ENCODE measurements at places on chromosomes 3 and 15. TPM values are rescaled to one million over a fixed set of nuclear protein-coding genes. Genes with fewer than 3 reads are reported as not detected.

- peaks cover 20% of the 10 kb centered on the region for H3K4me1 ChIP-seq
- no peak for DNase-seq
- H3K4me3 ChIP-seq: no peak overlapping the region
- no peak overlapping the region for H3K27ac ChIP-seq
Measured at GRCh38 chr3:141308588-141309218, 59.6 kb upstream of the ZBTB38 start.

- no peaks in the 10 kb centered on the region for H3K36me3 ChIP-seq
- DNase-seq: peak; percentile 28
- H3K4me3 ChIP-seq: peak overlapping the region; percentile 54
- no peaks in the 10 kb centered on the region for H3K27me3 ChIP-seq
- peak overlapping the region; percentile 78 for H3K27ac ChIP-seq
Measured at GRCh38 chr15:90930861-90931574, 1.3 kb downstream of the HDDC3 start.

GRCh38 chr15:40192942-40193341 is 32.1 kb downstream of the BUB1B start:
- no peaks in the 10 kb centered on the region for H3K27me3 ChIP-seq
- H3K4me1 ChIP-seq: peaks cover 2% of the 10 kb centered on the region
- no peaks in the 10 kb centered on the region for H3K36me3 ChIP-seq
- H3K27ac ChIP-seq: no peak overlapping the region
- no peak overlapping the region for H3K4me3 ChIP-seq
- no peak for DNase-seq

DNA sequence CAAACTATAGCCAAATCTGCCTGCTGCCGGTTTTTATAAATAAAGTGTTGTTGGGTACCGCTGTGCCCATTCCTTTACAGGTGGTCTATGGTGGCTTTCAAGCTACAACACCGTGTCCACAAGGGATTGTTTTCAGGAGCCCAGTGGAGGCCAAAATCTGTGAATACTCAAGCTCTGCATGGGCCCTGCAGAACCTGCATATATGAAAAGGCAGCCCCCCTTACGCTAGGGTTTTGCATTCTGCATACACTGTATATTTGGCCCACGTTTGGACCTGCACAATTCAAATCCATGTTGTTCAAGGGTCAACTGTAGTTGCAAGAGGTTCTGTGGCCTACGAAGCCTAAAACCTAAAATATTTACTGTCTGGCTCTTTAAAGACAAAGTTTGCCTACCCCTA is 122.2 kb upstream of the TLE3 start:
- H3K27ac ChIP-seq: no peak overlapping the region
- H3K4me3 ChIP-seq: no peak overlapping the region
- H3K4me1 ChIP-seq: no peaks in the 10 kb centered on the region
- no peak for DNase-seq

- no peak for DNase-seq
- no peaks in the 10 kb centered on the region for H3K4me1 ChIP-seq
- H3K4me3 ChIP-seq: no peak overlapping the region
- no peaks in the 10 kb centered on the region for H3K27me3 ChIP-seq
- H3K36me3 ChIP-seq: no peaks in the 10 kb centered on the region
Measured at GRCh38 chr3:14225421-14225820, 46.8 kb downstream of the LSM3 start.

DNA sequence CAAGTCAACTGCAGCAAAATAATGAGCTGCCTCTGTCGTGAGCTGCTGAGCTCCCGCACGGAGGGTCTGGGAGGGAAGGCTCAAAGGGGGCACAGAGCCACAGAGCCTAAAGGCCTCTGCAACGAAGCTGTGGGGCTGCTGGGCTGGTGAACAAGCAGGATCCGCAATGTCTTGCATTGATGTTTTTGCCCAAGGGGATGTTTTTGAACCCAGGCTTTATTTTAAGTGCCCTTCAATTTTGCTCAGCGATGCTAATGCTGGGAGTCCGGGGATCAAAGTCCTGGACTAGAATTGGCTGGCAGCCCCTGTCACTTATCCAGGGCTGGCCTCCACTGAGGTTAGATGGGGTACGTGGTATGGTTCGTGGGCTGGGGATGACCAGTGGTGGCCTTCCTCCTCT is 240.0 kb downstream of the VPS13C start:
- no peaks in the 10 kb centered on the region for H3K36me3 ChIP-seq
- H3K27me3 ChIP-seq: no peaks in the 10 kb centered on the region
- H3K4me3 ChIP-seq: no peak overlapping the region
- no peak for DNase-seq
- H3K4me1 ChIP-seq: no peaks in the 10 kb centered on the region

DNA sequence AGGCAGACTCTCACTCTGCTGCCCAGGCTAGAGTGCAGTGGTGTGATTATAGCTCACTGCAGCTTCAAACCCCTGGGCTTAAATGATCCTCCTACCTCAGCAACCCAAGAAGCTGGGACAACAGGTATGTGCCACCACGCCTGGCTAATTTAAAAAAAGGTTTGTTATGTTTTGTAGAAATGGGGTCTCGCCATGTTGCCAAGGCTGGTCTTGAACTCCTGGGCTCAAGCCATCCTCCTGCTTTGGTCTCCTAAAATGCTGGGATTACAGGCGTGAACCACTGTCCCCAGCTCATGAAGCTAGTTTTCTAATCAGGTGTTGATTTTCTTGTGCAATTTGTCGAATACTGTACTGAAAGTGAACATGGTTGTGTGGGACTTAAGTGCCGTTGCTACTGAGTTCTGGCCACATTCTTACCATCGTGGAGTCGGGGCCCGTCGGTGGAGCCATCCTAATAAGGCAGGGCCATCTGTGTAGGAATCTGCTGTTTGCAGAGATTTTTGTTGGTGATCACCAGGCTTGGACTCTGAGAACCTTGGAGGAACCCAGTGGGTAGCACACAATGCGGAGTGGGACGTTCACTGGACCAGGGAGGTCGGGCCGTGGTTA is 193.2 kb downstream of the GOLGA6L6 start:
- H3K4me1 ChIP-seq: peaks cover 18% of the 10 kb centered on the region
- H3K4me3 ChIP-seq: no peak overlapping the region
- no peak for DNase-seq
- H3K36me3 ChIP-seq: no peaks in the 10 kb centered on the region
- H3K27me3 ChIP-seq: no peaks in the 10 kb centered on the region
- H3K27ac ChIP-seq: no peak overlapping the region

DNA sequence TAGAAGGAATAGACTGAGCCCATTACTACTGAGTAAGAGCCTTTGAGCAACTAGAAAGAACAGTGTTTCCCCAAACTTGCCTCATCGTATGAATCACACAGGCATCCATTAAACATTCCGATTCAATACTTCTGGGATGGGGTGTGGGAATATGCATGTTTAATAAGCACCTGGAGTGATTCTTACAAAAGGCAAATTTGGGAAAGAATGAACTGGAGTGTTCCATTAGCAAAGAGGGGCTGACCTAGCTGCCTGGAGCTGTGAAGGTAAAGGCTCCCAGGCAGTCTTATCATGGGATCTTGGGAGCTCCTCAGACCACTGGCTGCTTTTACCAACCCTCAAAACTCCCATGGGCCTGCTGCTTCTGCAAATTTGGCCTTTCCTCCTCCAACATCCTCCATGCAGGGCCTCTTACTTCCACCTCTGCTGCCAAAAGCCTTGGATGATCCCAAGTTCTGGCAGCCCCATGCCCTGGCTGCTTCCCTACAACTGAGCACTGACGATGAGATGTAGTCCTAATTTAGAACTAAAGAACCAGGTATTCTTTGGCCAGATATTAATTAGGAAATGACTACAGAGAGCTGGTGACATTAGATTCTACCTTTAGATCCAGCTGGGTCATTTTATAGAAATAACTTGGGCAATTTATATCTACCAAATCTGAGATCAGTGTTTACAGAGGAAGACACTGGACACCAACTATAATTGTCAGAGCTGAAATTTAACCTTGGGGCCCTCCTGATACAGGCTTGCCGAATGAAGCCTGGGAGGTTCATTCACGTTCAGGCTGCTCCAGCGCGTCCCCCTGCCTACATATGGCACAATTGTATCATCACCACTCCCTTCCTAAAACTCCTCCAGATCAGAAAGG is 11.2 kb upstream of the HOMER2 start:
- H3K27me3 ChIP-seq: no peaks in the 10 kb centered on the region
- H3K27ac ChIP-seq: no peak overlapping the region
- no peak for DNase-seq
- H3K4me3 ChIP-seq: no peak overlapping the region
- peaks cover 14% of the 10 kb centered on the region for H3K4me1 ChIP-seq
- no peaks in the 10 kb centered on the region for H3K36me3 ChIP-seq

- DNase-seq: no peak
- no peak overlapping the region for H3K27ac ChIP-seq
- H3K4me1 ChIP-seq: peaks cover 10% of the 10 kb centered on the region
- H3K36me3 ChIP-seq: no peaks in the 10 kb centered on the region
Measured at GRCh38 chr3:178352326-178353005, 183.8 kb upstream of the KCNMB2 start.

- no peak for DNase-seq
- H3K36me3 ChIP-seq: no peaks in the 10 kb centered on the region
- H3K27me3 ChIP-seq: no peaks in the 10 kb centered on the region
- no peak overlapping the region for H3K4me3 ChIP-seq
- no peaks in the 10 kb centered on the region for H3K4me1 ChIP-seq
- H3K27ac ChIP-seq: no peak overlapping the region
Measured at GRCh38 chr3:161212171-161212771, 8.8 kb upstream of the NMD3 start.

GRCh38 chr3:35521196-35521595 is 118.1 kb upstream of the ARPP21 start:
- no peak for DNase-seq
- H3K4me1 ChIP-seq: no peaks in the 10 kb centered on the region
- H3K27me3 ChIP-seq: no peaks in the 10 kb centered on the region
- H3K4me3 ChIP-seq: no peak overlapping the region
- H3K36me3 ChIP-seq: no peaks in the 10 kb centered on the region
- no peak overlapping the region for H3K27ac ChIP-seq

- peaks cover 28% of the 10 kb centered on the region for H3K36me3 ChIP-seq
- no peaks in the 10 kb centered on the region for H3K27me3 ChIP-seq
- no peak overlapping the region for H3K4me3 ChIP-seq
- DNase-seq: no peak
Measured at GRCh38 chr3:45986303-45986982, 9.2 kb downstream of the FYCO1 start.

DNA sequence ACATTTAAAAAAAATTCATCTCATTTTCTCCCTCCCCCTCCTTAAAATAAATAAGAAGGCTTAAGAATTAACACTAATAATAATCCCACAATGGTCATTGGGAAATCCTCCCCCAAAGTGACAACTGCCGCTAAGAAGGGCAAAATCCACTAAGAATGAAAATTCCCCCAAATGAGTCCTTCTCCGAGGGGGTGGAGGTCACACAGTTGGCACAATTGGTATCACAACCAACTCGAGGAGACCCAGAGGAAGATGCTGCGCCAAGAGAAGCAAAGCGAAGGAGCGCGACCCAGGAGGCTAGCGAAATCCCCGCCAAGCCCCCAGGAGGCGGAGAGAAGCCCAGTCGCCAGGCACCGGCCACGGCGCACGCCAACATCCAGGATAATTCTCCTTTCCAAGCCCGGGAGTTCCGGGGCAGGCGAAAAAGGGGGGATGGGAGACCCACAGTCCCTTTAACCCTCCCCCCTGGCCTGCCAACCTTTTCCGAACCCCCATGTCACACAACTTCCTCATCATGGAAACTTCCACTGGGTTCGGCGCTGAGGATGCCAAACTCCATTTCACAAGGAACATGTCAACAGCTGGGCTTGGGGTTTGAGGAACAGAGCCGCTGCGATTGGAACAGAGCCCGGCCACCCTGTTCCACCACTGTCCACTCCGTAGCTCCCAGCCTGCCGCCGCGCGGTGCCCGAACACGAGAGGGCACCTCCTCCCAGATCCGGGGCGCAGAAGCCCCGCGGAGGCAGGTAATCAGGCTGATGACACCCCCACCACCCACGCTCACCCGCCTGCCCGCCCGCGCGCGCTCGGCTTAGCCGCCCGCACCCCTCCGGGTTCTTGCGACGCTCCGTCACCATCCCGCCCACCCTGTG is 668 bp downstream of the THRB start:
- no peaks in the 10 kb centered on the region for H3K36me3 ChIP-seq
- no peak overlapping the region for H3K27ac ChIP-seq
- H3K27me3 ChIP-seq: peaks cover 23% of the 10 kb centered on the region
- peaks cover 13% of the 10 kb centered on the region for H3K4me1 ChIP-seq
- H3K4me3 ChIP-seq: peak overlapping the region; percentile 31

DNA sequence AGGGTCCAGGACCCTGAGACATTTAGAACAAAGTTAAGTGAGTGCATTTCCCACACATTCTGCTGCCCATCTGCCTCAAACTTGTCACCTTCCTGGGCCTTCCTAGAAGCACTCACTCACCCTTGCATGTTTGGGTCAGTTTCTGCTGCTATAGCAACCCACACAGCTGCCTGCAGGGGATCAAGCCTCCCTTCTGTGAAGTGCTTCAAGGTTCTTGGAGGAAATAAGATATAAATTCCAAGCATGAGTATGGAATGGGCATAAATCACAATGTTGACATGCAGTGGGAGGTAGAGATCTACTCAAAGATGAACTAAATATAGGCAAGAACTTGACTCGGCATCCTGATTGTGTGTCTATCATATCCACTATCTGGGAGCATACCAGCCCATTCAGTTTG is 140.4 kb downstream of the SLC9A9 start:
- H3K4me3 ChIP-seq: no peak overlapping the region
- no peak overlapping the region for H3K27ac ChIP-seq
- no peaks in the 10 kb centered on the region for H3K27me3 ChIP-seq
- H3K4me1 ChIP-seq: no peaks in the 10 kb centered on the region

DNA sequence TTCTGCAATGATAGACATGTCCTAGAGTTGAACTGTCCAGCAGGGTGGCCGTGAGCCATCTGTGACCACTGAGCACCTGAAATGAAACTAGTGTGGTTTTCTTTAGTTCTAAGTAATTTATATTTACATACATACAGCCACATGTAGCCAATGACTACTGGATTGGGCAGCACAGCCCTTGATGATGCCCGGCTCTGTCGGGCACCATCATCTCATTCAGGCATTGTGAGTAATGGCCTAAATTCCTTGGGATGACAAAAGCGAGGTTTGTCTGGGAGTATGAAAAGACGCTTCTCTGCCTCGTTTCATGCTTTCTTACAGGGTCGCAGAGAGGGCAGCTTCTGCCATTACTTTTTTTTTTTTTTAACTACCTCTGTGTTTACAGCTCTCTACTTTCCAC is 251.9 kb upstream of the HES1 start:
- H3K27ac ChIP-seq: no peak overlapping the region
- no peaks in the 10 kb centered on the region for H3K4me1 ChIP-seq
- H3K36me3 ChIP-seq: no peaks in the 10 kb centered on the region
- no peaks in the 10 kb centered on the region for H3K27me3 ChIP-seq
- no peak overlapping the region for H3K4me3 ChIP-seq

DNA sequence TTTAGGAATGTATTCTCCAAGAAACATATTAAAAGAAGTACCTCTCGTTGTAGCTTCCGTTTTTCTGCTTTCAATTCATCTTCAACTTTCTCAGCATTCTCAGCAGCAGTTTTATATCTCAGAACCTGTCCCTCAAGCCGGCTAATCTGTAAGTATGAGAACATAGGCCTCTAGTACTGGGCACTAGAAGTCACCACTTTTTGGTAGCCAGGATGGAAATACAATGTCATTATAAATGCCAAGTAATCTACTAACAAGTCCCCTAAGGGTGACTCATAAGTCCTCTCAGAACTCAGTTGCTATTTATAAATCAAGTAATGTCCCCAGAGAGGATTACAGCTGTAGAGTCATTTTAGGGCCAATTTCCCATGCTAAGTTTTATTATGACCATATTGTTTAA is 61.1 kb downstream of the MLH1 start:
- no peaks in the 10 kb centered on the region for H3K27me3 ChIP-seq
- H3K4me3 ChIP-seq: no peak overlapping the region
- peaks cover 70% of the 10 kb centered on the region for H3K36me3 ChIP-seq
- H3K27ac ChIP-seq: no peak overlapping the region
- DNase-seq: no peak
- no peaks in the 10 kb centered on the region for H3K4me1 ChIP-seq

GADL1 gene
- not detected for total RNA-seq

TMEM158 gene
- not detected for total RNA-seq

DAG1 gene
- total RNA-seq: 9.6 TPM

ARIH2 gene
- 239 TPM for total RNA-seq

CCR3 gene
- not detected for total RNA-seq

SLC7A14 gene
- not detected for total RNA-seq

CP gene
- total RNA-seq: not detected

All from natural killer cell (primary cell).